Suprapubic skin (tissue), 4 donors: ENCODE measurements at places on chromosomes 12 and 14. TPM values are rescaled to one million over a fixed set of nuclear protein-coding genes. Genes with fewer than 3 reads are reported as not detected.

DNA sequence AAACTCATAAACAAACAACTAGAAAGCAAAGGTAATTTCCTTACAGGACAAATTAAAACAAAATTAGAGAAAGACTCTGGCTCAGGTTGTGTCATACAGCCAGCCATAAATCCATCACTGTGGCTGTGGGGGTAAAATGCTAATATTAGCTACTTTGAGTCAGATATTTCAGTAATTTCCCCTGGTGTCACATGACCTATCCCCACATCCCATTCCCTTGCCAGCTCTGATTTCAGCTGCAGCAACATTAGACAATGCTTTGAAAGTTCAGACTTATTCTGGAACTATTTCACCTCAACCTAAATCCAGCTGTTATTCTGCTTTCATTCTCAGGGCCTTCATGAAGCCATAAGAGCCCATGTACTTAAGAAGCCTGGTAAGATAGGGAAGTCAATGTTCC lies 55.3 kb downstream of the RPL10L start:
- DNase-seq, result no peak

GRCh38 chr14:91511043-91511383 lies 903 bp upstream of the PPP4R3A start:
- DNase-seq, result no peak

- DNase-seq, result no peak
Observed at GRCh38 chr14:63662776-63663175, 21.1 kb upstream of the WDR89 start.

DNA sequence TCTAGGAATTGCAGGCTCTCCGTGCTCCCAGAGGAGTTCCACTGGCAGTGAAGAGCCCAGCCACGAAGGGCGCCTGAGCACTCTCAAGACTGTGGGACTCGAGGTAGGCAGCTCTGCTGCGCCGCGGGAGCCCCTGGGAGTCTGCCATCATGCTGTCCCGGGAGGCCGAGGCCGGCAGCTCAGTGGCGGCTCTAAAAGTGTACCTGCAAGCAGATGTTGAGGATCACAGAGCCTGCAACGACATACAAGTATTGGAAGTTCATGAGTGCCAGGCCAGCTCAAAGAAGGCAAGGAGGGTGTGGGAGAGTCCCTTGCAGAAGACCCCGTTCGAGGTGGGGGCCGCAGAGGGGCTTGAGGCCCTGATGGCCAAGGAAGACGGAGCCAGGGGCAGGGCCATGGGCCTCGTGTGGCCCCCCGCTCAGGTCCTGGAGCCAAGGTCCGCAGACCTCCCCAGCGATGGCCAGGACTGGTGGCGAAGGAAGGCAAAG lies 62.7 kb downstream of the MUCL1 start:
- DNase-seq, result no peak

The FAM186B gene
- 1.9 TPM for total RNA-seq

The TMEM229B gene
- 1.5 TPM for total RNA-seq
